Activated CD8-positive, alpha-beta memory T cell treated with anti-CD3 and anti-CD28 coated beads for 1 hour (primary cell): ENCODE measurements at places on chromosomes 5 and 9.

GRCh38 chr5:9512457-9512856 is 33.4 kb downstream of the SEMA5A start:
- DNase-seq = no peak

DNA sequence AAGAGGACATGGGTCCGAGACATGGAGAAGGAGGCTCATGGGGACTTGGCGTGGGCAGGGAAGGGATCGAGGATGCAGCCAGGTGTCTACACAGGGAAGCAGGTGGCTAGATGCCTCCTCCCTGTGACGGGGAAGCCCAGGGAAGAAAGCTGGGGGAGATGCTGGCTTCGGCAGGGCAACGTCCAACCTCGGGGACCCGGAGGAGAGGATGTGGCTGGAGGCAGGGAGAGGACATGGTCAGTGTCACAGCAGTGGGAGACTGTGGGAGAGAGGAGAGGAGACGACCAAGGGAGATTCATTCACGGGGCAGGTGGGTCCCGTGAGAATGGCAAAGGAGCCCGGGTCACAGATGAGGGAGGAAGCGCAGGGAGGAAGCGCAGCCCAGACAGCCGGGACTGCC is 73.2 kb upstream of the PHYKPL start:
- no peak for DNase-seq

DNA sequence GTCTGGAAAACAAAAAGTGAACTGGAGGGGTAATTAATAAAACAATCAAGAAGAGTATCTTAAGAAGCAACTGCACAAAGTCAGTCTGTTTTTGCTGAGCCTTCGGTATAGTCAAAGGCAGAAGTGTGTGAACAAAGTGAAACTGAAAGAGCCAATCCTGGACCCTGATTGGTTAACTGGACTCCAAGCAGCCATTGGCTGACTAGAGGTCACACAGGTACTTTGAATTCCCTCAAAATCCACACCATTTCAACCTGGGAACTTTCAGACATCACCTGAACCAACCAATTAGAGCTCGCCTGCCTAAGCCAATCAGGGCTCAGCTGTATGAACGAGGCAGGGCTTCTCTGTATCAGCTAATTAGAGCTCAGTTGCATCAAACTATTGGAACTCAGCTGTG is 286.7 kb downstream of the TLE4 start:
- DNase-seq = no peak

DNA sequence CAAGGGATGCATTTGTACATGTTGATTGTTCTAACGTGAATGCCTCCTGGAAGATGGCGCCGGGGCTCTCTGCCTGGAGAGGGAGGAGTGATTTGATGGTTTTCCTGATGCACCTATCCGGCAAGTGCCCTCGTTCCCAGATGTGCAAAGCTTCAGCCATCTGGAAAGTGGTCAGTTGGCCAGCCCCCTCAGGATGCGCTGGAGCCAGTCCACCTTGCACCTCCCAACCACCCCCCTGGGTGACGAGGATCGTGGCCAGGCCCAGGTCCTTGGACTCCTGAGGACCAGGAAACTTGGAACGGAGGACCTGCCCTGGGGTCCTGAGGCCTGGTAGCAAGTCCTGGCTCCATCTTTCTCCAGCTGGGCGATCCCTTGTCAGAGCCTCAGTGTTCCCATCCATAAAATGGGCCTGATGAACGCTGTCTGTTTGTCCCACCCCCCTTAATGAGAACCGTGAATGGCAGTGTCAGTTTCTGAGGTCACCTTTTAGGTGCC is 23.6 kb upstream of the RNU6ATAC start:
- DNase-seq = no peak

GRCh38 chr5:33275391-33275790 is 165.4 kb upstream of the TARS1 start:
- no peak for DNase-seq

- DNase-seq = no peak
Measured at GRCh38 chr9:127307802-127308201, 43.2 kb downstream of the GARNL3 start.

DNA sequence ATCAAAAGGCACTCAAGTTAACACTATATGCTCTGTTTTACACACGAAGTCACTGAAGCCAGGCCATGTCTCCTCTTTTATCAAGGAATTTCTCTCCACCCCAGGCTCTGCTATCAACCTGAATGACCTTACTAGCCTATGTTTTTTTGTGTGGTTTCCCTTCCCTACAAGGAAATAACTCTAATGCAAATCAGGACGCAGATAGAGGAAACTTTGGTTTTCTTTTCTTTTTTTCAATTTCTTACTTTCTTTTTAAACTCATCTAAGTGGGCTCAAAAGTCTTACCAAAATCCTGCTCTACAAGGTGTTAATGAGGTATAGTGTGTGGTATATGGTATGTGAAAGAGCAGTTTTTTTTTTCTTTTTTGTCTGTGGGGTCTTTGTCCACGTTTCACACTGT is 5.5 kb upstream of the SLC46A2 start:
- DNase-seq = no peak

GRCh38 chr9:100581661-100582060 is 3.8 kb downstream of the CAVIN4 start:
- no peak for DNase-seq

DNA sequence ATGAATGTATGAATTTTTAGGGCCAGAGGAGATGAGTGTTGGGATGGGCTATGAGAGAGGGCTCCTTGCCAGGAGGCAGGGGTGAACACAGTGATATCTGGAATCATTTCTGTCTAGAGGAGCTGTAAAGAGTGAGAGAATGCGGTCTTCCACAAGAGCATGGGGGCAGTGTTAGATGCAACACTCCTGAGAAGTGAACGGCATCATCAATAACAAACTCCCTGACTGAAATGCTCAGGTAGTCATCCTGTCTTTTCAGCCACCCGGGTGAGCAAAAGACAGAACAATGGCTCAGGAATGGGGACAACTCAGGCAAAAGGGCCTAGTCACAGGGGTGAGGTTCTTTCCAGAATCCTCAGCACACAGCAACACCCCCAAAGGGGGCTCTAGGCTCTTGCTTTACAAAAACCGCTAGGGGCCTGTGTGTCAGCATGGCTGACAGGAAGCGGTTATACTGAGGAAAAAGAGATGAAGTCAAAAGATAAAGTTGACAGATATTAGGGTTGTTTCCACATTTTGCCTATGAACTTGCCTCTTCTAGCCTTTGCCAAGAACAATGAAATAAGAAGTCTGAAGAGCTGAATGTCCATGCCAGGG is 104.6 kb upstream of the LRRTM2 start:
- DNase-seq = no peak

DNA sequence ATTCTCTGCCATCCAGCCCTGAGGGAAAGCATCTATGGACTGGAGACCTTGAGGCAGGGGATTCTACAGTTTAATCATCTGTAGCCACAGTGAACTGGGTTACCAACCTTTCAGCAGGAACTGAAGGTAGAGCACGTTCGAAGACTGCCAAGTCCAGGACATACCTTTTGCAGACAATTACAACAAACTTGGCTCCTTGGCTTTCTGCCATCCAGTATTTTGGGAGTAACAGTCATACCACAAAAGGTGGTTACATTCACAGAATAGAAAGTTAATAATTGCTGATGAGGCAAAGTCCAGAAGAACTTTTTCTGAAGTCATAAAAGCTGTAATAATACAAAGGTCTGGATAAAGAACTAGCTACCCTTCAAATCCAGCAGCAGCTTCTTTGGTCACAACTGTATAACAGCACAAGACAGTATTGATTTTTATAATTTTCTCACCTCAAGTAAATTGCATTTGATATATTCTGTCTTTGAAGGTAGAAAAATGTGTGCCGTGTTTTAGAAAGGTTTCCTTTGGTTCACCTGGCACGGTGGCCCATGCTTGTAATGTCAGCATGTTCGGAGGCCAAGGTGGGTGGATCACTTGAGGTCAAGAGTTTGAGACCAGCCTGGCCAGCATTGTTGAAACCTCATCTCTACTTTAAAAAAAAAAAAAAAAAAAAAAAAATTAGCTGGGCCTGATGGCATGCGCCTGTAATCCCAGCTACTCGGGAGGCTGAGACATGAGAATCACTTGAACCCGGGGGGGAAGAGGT is 236.6 kb downstream of the NR3C1 start:
- DNase-seq = no peak

GRCh38 chr5:67178966-67179365 is 17.6 kb downstream of the CD180 start:
- no peak for DNase-seq

GRCh38 chr5:98905857-98906688 is 22.7 kb downstream of the CHD1 start:
- no peak for DNase-seq
